ENCODE measurements at places on chromosomes 4 and X.

DNA sequence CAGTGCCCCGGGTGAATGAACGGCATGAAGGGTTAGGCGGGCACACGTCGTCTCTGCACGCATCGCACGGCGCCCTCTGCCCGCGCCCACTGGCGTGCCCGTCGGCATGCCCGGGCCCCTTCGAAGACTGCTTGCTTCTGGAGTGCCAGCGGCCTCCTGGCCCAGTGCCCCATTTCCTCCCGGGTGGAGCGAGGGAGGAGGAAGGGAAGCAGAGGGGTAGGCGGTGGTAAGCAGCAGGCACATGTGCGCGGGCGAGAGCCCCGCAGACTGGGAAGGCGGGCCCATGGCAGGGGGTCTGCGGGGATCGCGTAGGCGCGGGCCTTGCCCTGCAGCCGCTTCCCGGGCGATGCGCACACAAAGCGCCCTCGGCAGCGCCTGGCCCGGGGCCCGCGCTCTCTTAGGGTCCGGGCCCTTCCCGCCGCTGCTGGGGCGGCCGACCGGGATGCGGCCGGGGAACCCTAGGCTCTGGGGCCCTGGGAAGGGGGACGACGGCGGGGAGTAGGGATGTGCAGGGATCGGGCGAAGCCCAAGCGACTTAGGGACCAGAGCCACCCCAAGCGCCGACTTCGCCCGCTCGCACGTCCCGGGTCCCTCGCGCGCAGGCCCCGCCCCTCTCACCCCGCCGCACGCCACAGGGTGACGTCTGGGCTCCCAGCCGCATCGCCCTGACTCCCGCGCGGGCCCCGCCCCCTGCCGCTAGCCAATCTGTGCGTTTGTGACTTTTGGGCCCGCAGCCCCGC lies 866 bp upstream of the EMD start:
- no peak for DNase-seq

GRCh38 chr4:183763990-183764754 lies 105.1 kb downstream of the TRAPPC11 start:
- no peak for DNase-seq

DNA sequence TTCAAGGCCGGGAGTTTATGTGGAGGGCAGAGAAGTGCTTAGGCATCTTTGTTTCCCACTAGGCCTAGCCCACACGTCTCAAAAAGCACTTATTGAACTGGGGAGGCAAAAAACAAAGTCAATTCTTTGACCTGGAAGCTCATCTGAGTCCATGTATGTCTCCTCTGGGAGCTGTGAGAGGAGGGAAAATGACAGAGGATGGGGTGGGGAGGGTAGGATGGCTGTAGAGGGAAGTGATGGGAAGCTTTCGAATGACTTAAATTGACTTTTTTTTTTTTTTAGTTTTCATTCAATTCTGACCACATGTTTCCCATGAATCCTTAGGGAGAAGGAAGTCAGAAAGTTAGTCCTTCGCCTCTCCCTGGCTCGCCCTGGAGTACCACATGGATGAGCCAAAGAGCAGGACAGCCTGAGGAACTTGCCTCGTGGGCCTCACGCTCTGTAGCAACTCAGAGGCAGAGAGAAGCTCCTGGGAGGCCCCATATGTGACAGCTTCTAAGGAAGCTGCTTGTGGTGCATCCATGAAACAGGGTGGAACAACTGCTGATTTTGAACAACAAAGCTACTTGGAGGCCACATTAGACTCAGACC lies 45.0 kb downstream of the NHSL2 start:
- DNase-seq, result no peak

- no peak for DNase-seq
These were observed 97.4 kb upstream of the PGRMC2 start for GRCh38 chr4:128384765-128385598.

DNA sequence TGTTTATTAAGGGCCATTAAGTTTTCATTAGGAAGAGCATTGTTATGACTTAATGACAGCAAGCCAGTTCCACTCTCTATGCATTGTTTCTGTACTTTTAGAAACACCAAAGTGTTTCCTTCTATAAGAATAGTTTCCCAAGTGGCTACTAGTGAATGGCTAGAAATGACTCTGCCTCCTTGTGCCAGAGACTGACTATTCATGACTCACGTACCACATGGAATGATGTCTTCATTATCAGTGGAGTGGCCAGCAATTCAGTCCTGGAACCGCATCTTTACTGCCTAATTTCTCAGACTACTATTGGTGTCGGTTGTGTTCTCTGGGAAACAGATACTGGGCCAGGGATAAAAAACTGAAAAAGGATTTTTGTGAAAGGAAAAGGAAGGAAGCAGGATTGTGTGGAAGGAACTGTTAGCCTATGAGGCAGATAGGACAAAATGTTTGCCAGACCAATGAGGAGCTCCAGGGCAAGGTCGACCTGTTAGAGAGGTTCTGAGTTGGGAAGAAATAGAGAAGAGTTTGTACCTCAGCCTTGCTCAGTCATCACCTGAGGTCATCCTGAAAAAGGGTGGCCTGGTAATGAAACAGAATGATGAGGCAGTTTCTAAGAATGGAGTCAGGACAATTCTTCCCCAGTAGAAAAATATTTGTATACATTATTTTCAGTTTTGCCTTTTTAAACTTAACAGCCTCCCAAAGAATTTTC lies 218.6 kb downstream of the SPCS3 start:
- DNase-seq, result no peak

DNA sequence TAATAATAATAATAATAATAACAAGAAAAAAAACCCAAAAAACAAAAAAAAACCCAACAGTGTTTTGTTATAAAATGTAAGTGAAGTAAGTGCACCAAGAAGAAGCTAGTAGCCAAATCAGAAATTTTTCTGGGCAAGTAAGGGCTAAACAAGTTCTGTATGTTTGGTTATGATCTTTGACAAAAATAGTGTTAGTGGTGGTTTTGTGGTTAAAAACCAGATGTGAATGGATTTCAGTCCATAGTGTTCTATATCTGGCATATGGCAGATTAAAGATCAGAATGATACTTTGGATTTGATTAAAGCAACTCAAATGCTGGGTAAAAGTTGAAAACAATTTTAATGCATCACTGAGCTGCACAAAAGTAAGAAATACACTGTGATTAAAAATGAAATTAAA lies 116.5 kb upstream of the NDST4 start:
- DNase-seq, result no peak

DNA sequence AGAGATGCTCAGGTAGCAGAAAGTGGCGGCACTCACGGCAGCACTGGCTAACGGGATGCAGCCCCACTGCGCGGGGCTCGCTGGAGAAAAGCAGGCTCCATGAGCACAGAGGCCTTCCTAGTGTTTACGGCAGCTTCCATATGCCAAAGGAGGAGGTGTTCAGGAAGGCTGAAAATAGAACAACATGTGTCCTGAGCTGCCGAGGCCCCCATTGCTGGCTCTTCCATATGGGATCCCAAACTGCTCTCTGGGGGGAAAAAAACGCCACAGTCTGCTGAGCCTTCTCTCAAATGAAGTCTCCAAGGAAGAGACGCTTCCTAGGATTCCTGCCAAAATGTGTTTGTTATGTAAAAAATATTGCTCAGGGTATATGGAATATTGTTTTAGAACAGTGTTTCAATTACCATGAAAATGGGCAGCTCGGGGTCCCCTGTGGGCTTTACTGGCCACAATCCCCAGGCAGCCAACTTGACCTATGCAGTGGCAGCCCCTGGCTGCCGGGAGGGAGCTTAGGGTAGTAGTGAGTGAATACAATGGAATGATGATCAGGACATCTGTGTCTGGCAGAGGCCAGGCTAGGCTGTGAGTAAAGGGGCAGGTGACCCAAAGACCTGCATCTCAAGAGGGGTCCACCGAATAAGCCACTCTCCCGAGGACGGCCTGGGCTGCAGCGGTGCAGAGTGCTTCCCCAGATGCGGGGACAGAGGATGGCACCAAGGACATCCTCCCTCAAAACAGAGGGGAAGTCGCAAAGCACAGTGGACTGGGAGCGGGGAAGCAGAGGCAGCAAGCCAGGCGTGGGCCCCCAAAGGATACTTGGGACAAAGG lies 170.1 kb downstream of the AFAP1 start:
- no peak for DNase-seq

- DNase-seq, result no peak
These were observed 107.8 kb downstream of the ADRA2C start for GRCh38 chr4:3874028-3874415.

DNA sequence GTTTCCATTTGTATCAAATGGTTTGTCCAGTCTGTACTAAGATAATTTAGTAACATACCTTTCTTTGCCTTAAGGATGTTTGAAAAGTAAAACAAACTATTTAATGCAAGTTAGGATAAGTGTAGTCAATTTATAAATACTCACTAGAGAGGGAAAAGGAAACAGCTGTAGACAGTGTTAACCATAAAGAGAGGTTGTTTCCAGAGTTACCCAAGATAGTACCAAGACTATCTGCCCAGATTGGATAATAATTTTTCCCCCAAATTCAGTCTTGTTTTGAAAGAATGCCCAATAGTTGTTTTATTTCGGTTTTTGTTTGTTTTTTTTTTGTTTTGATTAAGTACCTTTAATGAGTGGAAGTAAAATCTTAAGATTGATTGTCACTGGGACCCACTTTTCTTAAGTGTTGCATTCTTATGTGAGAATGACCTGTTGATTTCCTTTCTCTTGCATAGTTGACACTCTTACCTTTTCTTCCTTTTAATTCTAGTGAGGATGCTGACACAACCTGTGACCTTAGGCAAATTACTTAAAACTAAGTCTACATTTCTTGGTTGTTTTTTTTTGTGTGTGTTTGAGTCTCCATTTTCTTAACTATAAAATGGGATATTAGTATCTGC lies 12.8 kb downstream of the AFF1 start:
- no peak for DNase-seq
